Nucleus accumbens (tissue), 56 donors: ENCODE measurements at places on chromosomes 5 and 9.

GRCh38 chr9:23979491-23979890 is 153.5 kb upstream of the ELAVL2 start:
- no peak for DNase-seq

DNA sequence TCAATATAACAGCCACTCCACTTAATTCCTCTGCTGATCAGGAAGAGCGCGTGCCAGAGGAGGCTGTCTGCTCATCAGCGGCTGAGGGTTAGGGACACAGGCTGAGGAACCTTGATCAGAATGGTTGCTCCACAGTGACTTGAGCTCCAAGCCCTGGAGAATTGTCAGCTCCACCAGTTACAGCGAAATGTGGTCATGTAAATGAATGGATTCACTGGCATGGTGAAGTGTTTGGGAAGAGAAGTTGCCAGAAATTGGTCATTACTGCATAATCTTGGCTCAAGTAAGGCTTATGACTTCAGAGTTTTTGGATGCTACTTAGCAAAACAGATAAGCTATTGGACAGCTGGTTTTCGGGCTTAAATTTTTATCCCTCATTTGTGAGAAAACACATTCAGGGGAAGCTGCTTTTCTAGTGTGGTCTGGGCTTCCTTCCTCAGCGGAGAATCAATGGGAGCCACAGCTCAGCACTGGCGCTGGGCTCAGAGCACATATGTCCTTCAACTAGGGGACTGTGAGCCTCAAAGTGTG is 65.0 kb downstream of the PRRT1B start:
- no peak for DNase-seq

GRCh38 chr5:168186289-168187074 is 105.0 kb upstream of the WWC1 start:
- no peak for DNase-seq

DNA sequence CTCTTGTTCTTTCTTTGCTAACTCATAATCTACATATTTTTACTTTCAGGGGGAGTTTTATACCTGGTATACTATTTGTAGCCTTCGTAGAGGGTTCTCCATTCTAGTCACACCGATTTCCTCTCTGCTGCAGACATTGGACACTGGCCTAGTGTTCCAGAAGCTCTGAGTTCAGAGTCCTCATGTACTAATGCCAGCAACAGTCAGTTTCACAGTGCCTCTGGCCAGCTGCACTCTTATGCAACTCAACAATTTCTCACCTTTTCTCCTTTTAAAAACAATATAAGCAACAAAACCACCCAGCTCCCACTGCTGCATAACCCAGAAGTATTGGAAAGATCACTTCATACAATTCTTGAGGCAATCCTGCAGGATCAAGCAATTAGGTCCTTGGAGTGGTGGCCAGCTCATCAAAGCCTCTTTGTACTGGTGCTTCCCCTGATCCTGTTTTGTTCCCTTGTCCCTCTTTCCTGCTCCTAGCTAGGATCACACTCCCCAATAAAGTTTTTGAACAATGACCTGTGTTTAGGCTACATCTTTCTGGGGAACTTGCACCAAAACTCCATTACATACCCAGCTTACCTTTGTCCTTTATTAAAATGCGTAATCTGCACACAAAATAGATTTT is 98.1 kb upstream of the TUT7 start:
- DNase-seq: no peak

- no peak for DNase-seq
Observed at GRCh38 chr9:98253565-98253964, 1.9 kb downstream of the TBC1D2 start.

DNA sequence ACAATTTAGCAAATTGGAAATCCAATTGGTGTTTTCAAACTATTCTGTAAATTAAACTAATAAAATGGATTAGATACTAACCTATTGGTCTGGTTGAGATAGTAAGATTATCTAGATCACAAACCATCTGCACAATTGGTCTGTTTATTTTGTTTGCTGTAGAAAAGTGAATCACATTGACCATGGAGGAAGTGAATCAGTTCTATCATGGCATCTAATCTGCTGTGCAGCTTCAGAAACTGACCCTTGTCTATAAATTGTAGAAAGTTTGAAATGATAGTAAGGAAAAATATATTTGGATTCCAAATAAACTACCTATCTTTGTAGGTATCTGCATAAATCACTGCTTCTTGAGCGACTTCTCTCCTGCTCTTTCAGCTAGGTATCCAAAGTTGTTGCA is 1865.4 kb downstream of the MAT2B start:
- DNase-seq: no peak

DNA sequence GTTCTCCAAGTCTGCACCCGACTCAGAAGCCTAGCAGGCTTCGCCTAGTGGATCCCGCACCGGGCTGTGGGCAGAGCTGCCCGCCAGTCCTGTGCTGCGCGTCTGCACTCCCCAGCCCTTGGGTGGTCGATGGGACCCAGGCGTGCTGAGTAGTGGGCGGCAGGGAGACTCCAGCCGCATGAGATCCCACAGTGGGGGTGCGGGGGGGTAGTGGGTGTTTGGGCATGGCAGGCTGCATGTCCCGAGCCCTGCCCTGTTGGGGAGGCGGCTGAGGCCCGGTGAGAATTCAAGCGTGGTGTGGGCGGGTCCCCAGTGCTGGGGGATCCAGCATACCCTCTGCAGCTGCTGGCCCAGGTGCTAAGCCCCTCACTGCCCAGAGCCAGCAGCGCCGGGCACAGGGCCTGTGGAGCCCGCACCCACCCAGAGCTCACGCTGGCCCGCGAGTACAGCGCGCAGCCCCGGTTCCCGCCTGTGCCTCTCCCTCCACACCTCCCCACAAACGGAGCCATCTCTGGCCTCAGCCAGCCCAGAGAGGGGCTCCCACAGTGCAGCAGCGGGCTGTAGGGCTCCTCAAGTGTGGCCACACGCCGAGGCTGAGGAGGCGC is 53.9 kb upstream of the BNC2 start:
- DNase-seq: no peak

GRCh38 chr5:173880306-173880985 is 7.7 kb upstream of the CPEB4 start:
- DNase-seq: no peak

DNA sequence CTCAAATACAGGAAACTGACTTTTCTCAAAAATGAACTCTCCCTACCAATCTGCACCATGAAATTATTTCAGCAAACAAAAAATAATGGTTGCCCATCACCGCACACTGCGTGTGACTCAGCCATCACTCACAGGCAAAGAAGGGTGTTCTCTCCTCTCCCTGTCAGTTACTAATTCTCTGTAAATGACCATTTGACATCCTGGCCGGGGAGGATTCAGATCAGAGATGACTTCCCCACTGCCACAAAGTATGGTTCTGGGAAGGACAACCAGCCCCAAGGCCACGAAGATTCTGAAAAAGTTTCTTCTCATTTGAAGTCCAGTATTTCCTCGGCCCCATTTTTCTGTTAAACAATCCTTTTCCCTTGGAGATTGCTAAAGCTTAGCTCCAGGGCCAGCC is 199.4 kb downstream of the AUH start:
- DNase-seq: no peak

GRCh38 chr9:134854541-134854981 is 26.0 kb upstream of the FCN2 start:
- no peak for DNase-seq

DNA sequence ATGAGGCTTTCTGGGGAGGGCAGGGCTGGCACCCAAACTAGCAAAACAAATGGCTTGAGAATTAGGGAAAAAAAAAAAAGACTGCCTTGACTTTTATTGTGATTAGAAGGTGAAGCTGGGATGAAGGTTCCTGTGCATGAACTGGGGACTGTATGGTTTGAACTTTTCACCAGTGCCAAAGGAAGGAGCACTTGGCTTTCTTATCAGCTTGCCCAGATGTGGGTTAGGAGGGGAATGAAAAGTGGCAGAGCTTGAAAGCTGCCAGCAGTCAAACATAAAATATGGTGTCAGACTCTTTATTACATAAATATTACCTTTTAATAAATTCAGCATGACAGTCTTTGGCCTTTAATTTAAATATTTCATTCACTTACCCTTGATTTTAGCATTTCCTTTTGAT is 182.5 kb downstream of the PSAT1 start:
- no peak for DNase-seq

DNA sequence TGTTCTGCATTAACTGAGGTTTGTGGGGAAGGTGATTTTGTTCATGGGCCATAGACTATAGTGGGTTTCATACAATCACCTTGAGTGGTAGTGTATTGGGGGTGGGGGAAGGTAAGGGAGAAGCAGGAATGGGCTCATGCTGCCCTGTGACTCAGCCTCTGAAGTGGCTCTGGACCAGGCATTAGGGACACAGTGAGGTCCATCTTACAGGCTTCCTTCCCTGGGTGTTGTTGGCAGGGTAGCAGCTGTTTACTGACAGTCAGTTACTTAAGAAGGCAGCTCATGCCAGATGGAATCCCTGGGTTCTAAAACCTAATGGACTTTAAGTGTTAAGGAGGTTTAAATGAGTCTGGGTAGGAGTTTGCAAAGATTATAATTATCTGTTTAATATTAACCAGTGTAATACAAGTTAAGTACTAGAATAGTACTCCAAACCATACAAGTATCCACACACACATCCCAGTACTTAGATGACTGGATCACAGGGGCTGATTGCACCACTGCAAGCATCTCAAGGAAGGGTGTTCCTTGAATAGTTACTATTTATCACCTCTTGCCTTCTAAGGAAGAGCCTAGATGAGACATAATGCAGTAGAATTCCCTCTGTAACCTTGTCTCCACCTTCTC is 59.3 kb downstream of the CAST start:
- no peak for DNase-seq

DNA sequence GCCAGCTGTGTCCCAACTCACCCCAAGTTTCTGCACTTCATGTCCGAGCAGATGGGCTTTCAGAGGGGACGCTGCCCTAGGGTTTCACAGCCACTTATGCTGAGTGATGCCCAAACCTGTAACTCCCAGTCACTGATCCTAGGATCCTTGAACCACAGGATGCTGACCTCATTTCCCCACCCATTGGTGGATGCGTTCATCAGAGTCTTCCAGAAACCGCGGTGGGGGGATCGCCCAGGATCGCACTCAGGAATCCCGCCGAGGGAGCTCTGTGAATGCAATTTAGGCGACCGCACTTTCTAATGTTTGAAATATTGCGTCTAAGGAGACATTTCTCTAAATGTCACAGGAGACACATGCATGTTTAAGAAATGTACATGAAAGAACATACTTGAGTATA is 212.3 kb upstream of the IRX4 start:
- no peak for DNase-seq

- DNase-seq: peak; percentile 3
Observed at GRCh38 chr5:4700069-4700468, 440.1 kb upstream of the ADAMTS16 start.

DNA sequence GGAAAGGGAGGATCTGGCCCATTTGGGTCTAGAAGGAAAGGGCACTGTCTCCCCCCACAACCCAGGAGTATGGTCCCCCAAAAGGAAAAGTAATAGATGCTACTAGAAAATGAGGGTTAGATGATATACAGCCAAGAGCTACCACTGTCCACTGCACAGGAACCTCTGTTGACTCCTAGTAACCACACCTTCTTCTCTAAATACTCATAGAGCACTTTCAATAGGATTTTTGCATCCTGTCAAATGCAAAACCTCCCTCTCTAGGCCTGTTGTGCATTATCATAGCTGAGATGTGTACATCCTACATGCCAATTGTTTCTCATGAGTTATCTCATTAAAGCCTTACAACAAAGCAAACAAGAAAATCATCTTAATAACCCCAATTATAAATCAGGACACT is 66.8 kb downstream of the THBS4 start:
- DNase-seq: no peak

- DNase-seq: peak; percentile 78
Observed at GRCh38 chr9:127741831-127742434, 6.8 kb upstream of the TOR2A start.

GRCh38 chr5:148687427-148687826 is 33.1 kb upstream of the HTR4 start:
- no peak for DNase-seq

DNA sequence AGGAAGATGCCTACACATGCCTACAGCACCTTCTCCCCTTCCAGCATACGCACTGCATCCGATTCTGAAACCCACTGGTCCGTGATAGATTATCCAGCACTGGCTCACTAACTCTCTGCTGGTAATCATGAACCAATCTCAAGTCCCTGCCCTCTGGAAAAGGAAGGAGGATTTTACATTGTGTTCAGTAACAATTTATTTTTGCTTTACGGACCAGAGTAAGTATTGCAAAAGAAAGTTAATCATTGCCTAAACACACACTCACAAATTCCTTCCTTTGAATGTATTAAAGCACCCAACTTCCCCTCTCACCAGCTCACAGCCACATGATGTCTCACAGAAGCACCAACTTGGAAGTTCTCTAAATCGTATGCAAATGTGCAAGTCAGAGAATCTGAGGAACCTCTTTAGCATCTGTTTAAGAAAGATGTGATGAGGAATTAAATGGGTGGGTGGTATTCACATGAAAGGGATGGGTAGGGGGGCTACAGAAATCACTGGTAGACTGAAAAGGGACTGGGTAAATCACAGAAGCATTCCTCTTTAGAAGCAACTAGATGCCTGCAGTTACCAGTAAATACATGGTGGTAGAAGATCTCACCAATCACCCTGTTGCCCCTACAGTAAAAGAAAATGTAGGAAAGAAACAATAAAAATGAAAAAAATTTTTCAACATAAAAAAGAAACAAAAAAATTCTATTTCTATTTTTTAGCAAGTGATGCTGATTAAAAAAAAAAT is 8.4 kb downstream of the GNAQ start:
- DNase-seq: no peak

DNA sequence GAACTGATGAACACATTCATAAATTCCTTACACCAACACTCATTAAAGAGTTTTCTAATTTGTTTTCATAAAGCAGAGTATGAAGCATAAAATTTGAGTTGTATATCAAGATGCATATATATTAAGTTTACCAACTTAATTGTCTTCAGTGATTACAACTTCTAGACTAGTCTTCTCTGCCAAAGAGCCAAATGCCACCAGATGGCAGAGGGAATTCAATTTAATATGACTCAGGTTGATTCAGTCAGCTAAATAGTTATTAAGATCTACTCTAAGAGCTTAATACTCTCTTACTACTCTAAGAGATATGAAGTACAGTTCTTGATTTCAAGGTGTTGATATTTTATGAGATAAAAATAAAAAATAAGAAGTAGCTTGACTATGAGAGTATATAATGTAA is 53.4 kb downstream of the CDH10 start:
- no peak for DNase-seq

DNA sequence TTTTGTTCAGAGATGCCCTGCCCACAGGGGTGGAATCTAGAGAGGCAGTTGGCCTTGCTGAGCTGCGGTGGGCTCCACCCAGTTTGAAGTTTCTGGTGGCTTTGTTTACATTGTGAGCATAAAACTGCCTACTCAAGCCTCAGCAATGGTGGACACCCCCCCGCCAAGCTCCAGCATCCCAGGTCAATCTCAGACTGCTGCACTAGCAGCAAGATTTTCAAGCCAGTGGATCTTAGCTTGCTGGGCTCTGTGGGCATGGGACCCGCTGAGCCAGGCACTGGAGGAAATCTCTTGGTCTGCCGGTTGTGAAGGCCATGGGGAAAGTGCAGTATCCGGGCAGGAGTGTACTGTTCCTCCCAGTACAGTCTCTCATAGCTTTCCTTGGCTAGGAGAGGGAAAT is 55.5 kb downstream of the MINAR2 start:
- no peak for DNase-seq
